Adipocyte (in vitro differentiated cells): ENCODE measurements at places on chromosomes 2 and 18.
A peak's percentile ranks its signal among the peaks of the same experiment; 100 is the strongest.

- DNase-seq = no peak
Measured at GRCh38 chr18:6004683-6005082, 109.4 kb upstream of the TMEM200C start.

DNA sequence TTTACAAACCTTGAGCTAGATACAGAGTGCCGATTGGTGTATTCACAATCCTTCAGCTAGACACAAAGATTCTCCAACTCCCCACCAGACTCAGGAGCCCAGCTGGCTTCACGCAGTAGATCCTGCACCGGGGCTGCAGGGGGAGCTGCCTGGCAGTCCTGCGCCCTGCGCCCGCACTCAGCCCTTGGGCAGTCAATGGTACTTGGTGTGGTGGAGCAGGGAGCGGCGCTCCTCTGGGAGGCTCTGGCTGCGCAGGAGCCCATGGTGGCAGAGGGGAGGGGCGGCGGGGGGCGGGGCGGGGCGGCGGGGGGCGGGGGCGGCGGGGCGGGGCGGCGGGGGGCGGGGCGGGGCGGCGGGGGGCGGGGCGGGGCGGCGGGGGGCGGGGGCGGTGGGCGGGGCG, 923.4 kb downstream of the SOCS6 start:
- DNase-seq = no peak

- peak; percentile 40 for DNase-seq
Measured at GRCh38 chr2:203578759-203579643, 43.9 kb upstream of the RAPH1 start.

DNA sequence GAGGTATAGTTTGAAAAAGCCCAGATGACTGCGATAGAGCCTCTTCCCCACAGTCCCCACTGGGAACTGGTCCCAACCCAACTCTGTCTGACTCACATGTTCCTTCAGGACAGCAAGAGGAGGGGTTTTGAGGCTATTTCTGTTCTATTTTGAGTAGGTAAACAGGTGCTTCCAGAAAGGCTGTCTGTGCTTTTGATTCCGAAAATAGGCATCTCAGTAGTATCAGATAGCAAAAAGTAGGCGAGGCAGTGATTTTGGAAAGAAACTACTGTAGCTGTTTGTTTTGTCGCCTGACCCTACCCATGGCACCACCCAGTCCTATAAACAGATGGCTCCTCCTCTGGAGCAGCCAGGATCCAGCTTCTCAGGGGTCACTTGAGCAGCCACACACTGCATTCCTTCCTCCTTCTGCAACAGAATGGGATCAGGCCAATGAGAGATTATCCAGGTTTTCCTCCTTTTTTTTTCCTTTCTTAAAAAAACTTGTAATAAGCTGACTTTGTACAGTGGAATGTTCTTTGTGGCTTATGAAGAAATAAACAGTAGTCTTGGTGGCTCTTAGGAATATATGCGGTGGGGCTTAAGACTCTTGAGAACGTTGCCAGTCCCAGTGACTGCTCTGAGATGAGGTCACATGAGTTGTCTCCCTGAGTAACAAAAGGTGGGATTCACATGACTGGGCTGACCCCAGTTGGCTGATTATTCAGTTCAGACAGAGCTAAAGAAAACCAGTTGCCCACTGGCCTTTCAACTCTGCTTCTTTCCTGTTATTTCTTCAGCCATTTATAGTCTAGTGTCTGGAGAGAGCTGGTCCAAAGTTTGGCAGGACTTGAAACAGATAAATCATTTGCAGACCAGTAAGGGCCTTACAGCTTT, 98.6 kb downstream of the KCNS3 start:
- peak; percentile 92 for DNase-seq

DNA sequence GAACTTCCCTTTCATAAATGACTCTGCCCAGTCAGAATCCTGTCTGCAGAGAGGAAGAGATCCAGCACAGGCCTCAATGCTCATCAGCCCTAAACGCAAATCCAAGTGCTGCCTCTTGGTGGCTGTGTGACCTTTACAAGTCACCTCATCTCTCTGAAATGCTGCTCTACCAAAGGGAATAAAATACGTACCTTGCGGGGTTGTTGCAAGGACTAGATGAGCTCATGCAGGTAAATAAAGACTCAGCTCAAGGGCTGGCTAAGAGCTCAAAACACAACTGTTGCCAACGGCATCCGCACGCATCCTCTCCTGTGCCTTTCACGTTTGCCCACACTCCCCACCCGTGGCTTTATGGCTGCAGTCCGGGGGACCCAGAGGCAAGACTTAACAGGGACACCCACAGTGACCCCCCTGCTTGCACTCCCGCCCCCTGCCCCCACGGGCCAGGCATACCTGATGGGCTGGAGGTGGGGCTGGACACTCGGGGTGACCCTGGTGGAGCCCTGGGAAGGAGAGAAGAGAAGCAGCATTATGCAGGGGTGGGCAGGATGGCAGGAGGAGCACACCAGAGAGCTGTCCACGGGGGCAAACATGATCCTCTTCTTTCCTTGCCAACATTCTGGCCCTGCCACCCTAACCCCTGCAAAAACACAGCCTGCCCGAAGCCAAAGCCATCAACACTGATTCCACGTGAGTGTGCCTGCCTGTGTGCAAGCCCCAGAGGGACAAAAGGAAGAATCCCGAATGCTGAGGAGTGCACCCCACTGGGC, 102.6 kb downstream of the TNS1 start:
- DNase-seq = no peak

DNA sequence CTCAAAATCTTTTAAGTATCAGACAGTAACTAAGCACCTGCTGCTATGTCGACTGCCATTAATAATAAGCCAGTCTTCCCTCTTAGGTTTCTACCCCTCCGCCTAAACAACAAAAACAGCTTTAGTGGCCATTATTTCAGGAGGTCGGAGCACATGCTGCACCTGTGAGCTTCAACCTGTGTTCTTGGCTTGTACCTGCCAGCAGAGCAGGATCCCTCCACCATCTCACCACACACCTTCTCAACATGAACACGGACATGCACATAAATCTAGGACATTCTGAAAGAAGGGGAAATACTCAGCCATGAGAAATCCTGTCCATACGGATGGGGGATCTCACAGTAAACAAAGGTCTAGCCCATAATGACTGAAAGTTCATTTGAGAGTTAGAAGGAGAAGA, 3.7 kb downstream of the CYB5A start:
- no peak for DNase-seq

DNA sequence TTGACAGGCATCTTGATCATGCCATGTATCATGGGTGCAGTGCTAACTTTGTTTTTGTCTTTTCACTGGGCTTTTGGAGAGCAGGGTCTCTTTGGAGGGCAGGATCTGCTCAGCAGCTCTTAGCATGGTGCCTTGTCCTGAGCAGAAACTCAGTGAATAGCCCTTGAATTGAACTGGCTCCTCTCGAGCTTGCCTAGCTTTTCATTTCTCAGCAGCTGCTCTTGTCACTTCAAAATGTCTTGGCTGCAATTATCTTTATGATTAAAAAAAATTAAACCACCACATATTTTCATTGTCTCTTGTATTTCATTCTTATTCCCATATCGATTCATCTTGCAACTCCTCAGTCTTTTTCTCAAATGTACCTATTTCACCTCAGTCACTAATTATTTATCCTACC, 50.5 kb downstream of the CCDC85A start:
- DNase-seq = no peak

DNA sequence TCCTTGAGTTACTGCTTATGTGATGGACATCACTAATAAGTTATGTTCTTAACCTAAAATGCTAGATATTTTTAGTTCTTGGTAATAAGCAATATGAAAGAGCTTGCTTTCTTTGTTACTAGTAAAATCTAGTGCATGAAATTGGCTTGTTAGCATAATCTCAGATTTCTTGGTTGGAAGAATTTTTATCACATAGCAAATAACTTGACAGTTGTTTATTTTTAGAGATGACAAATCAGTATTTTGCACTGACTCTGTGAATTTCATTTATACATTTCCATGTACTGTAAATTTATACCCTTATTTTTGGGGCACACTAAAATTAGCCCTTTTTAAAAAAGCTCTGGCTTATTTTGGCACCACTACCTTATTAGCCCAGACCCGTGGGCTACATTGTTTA, 45.6 kb downstream of the LCLAT1 start:
- DNase-seq = peak; percentile 43

- DNase-seq = no peak
Measured at GRCh38 chr18:25228410-25228809, 123.6 kb downstream of the ZNF521 start.

DNA sequence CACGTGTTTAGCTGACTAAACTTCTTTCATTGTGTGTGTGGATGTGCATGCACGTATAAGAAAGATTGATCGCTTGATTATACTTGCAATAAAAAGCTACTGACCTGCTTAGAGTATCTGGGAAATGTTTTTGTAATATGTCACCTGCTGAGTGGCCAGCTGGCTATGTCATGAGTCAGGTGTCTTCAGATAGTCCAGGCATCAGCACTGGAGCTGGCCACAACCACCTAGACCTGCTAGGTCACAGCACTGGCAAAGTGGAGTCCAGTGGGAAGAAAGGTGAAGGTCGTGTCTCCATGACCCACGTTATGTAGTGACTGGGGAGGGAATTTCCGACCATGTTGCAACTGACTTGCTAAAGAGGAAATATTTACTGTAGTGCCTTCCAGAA, 147.0 kb downstream of the ESCO1 start:
- no peak for DNase-seq

DNA sequence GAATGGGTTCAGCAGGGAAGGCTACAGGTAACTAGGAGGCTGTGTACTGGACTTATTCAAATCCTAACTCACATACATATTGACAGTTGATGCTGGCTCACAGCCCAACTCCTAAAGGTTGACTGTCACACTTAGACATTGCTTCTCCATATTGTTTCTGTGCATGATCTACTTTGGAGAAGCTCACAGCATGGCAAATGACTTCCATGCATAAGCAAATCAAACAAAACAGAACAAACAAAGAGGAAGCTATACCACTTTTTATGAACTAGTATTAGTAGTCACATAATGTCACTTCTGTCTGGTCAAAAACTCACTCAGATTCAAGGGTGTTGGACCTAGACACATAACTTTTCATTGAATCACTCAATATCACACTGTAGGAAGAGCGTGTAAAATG, 43.8 kb upstream of the CDH19 start:
- no peak for DNase-seq

DNA sequence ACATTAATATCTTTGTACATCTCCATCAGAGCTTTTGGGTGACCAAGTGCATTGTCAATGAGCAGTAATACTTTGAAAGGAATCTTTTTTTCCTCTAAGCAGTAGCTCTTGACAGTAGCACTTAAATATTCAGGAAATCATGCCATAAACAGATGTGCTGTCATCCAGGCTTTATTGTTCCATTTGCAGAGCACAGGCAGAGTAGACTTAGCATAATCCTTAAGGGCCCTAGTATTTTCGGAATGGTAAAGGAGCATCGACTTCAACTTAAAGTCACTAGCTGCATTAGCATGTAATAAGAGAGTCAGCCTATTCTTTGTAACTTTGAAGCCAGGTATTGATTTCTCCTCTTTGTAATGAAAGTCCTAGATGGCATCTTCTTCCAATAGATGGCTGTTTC, 121.8 kb upstream of the CWC22 start:
- DNase-seq = no peak

GRCh38 chr2:108287169-108287568, 1.5 kb upstream of the SULT1C2 start:
- no peak for DNase-seq

- no peak for DNase-seq
Measured at GRCh38 chr2:191220671-191221070, 24.5 kb upstream of the MYO1B start.

DNA sequence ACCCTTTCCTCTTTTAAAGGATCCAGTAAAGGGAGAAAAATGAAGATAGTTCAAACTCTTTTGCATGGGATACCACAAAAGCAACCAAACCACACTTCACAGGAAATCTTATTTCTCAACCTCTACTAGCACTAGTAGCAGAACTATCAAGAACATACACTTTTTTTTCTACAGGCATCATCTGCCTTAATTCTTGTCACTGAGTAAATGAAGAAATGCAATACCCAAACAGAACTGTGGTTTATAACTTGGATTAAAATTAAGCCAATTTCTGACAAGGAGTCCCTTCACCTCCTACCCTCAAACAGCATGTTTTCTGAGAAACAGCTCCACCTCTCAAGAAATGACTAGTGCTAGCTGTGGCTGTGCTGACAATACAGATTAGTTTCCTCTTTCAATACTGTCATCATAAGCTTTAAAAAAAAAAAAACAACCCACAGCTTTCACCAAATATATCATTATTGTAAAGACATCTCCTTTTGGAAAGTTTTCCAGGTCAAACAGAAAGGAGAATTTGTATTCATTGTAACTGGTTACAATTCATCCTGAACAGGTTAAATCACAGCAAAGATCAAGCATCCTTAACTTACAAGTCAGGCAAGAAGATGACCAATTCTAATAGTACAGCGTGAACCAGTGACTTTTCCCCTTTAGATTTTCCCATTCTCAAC, 44.4 kb downstream of the PTPN2 start:
- DNase-seq = peak; percentile 40

- peak; percentile 74 for DNase-seq
Measured at GRCh38 chr2:44330801-44331200, 30.5 kb downstream of the PREPL start.

GRCh38 chr2:73971722-73972121, 13.0 kb upstream of the TET3 start:
- peak; percentile 39 for DNase-seq

GRCh38 chr2:169659320-169659719, 34.9 kb downstream of the CFAP210 start:
- DNase-seq = no peak

- DNase-seq = peak; percentile 5
Measured at GRCh38 chr18:56574861-56575260, 63.5 kb downstream of the TXNL1 start.

GRCh38 chr2:207226243-207226642, 60.5 kb upstream of the KLF7 start:
- no peak for DNase-seq

DNA sequence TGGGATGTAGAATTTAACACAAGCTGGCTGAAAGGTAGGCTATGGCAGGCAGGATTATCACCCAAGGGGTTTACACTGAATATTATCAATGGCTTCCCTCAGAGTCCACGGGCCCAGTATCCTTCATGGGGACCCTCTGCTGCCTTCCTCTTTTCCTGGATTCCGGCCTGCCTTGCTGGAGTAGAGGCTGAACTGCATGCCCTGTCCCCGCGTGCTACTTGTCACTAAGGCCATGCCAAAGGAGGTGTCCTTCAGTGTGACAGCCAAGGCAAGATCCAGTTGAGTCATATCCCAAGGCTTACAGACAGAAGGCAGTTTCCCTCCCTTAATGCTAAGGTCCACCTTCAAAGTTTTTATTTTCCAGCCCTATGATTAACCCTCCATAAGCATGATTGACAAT, 156.3 kb downstream of the CYP26B1 start:
- DNase-seq = no peak

GRCh38 chr18:64966667-64967066, 784.1 kb upstream of the CDH7 start:
- no peak for DNase-seq

DNA sequence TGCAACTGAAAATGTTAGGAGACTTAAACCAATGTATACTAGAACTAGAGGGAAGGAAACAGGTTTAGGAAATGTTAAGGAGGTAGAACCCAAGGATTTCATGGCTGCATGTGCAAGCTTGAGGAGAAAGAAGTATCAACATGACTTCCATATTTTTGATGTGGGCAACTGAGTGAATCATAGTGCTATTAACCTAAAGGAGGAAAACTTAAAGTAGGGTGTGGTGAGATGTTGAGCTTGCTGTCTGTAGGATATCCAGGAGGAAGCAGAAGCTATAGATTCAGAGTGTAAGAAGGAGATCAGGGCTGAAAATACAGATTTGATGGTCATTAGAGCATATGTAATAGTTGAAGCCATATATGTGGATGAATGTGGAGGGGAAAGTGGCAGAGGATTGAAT, 31.5 kb downstream of the NDC80 start:
- no peak for DNase-seq
